ENCODE measurements at places on chromosomes 2 and 18. TPM values are rescaled to one million over a fixed set of nuclear protein-coding genes. Genes with fewer than 3 reads are reported as not detected.

ANKRD23 gene
- total RNA-seq = 4.2 TPM

SP3 gene
- total RNA-seq = 99.7 TPM

CRACDL gene
- total RNA-seq = 0.35 TPM

DNA sequence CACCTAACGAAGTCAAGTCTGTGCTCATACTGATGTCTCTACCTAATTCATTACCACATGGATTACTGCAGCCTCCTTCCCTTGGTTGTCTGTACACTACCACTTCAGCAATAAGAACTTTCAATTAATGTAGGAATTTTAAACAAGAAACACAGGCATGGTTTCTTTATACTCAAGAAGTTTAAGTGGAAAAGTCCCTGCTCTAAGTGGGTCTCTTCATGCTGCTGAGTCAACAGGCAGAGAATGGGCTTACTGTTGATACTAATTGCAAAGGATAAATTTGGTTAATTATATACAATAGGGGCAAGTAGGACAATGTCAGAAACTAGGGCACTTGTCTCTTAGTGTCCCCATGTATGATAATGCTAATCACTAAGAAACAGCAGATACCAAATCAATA, 392.6 kb downstream of the DSEL start:
- H3K27me3 ChIP-seq = no peaks in the 10 kb centered on the region
- no peak overlapping the region for H3K4me3 ChIP-seq
- H3K4me1 ChIP-seq = no peaks in the 10 kb centered on the region
- no peak overlapping the region for H3K27ac ChIP-seq

DNA sequence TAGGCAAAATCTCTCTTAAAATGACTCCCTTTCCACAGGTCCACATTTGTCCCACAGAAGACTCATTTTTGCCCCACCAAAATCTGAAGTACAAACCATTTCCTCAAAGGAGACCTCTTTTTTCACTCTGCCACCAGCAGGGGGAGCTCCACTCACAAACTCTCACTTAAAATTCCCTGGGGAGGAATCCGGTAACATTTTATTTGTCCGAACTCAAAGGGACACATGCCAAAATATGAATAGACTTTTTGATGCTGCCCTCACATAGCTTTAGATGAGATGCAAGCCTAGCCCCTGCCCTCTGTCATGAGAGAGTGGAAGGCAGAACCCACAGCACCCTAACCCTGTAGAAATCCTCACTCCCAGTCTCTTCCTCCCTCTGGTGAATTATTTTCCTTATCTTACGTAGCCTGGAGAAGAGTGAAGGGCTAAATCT, 57.1 kb downstream of the RMDN2 start:
- H3K4me3 ChIP-seq = no peak overlapping the region
- DNase-seq = peak; percentile 73
- H3K36me3 ChIP-seq = no peaks in the 10 kb centered on the region
- no peaks in the 10 kb centered on the region for H3K27me3 ChIP-seq
- no peak overlapping the region for H3K27ac ChIP-seq

Data from activated naive CD4-positive, alpha-beta T cell treated with anti-CD3 and anti-CD28 coated beads for 36 hours (primary cell).